ENCODE measurements at places on chromosomes 12 and 14. TPM values are rescaled to one million over a fixed set of nuclear protein-coding genes. Genes with fewer than 3 reads are reported as not detected.

The STXBP6 gene
- total RNA-seq = not detected

The PTHLH gene
- total RNA-seq = not detected

The HOXC4 gene
- not detected for total RNA-seq

The C12orf50 gene
- total RNA-seq = 0.18 TPM

The TCL1B gene
- not detected for total RNA-seq

The INSM2 gene
- total RNA-seq = 0.08 TPM

The ANKRD13A gene
- total RNA-seq = 64.7 TPM

The CCDC175 gene
- not detected for total RNA-seq

The SERPINA4 gene
- total RNA-seq = not detected

The RTL1 gene
- not detected for total RNA-seq

The ZNF385A gene
- 1.8 TPM for total RNA-seq

The TRIM9 gene
- 3.1 TPM for total RNA-seq

The COX8C gene
- total RNA-seq = not detected

The MUCL1 gene
- total RNA-seq = 0.82 TPM

The KRT79 gene
- total RNA-seq = 0.12 TPM

The CLMN gene
- total RNA-seq = 5.8 TPM

The GLT1D1 gene
- total RNA-seq = 0.60 TPM

The SYNDIG1L gene
- total RNA-seq = not detected

The GPD1 gene
- total RNA-seq = 0.46 TPM

The MAP3K9 gene
- 10.7 TPM for total RNA-seq

The CRACR2A gene
- 32.0 TPM for total RNA-seq
